ENCODE measurements at places on chromosomes 7 and 10. TPM values are rescaled to one million over a fixed set of nuclear protein-coding genes. Genes with fewer than 3 reads are reported as not detected.

Gene IQUB
- polyA plus RNA-seq: 0.62 TPM

Gene WNT2
- polyA plus RNA-seq: not detected

DNA sequence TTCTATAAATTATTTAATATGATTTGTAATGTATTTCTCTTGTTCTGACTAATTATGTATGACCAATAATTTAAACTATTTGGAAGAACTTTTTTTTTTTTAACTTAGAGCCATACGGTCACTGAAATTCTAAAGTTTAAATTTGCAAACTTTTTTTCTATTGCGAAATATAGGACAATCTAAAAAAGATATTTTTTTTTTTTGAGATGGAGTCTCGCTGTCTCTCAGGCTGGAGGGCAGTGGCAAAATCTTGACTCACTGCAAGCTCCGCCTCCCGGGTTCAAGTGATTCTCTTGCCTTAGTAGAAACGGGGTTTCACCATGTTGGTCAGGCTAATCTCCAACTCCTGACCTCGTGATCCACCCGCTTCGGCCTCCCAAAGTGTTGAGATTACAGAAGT is 130.5 kb downstream of the CPED1 start:
- no peak for DNase-seq

- DNase-seq: no peak
Measured at GRCh38 chr10:2813693-2814092, 253.7 kb upstream of the PFKP start.

GRCh38 chr10:124401633-124402032 is 17.1 kb downstream of the OAT start:
- DNase-seq: no peak

DNA sequence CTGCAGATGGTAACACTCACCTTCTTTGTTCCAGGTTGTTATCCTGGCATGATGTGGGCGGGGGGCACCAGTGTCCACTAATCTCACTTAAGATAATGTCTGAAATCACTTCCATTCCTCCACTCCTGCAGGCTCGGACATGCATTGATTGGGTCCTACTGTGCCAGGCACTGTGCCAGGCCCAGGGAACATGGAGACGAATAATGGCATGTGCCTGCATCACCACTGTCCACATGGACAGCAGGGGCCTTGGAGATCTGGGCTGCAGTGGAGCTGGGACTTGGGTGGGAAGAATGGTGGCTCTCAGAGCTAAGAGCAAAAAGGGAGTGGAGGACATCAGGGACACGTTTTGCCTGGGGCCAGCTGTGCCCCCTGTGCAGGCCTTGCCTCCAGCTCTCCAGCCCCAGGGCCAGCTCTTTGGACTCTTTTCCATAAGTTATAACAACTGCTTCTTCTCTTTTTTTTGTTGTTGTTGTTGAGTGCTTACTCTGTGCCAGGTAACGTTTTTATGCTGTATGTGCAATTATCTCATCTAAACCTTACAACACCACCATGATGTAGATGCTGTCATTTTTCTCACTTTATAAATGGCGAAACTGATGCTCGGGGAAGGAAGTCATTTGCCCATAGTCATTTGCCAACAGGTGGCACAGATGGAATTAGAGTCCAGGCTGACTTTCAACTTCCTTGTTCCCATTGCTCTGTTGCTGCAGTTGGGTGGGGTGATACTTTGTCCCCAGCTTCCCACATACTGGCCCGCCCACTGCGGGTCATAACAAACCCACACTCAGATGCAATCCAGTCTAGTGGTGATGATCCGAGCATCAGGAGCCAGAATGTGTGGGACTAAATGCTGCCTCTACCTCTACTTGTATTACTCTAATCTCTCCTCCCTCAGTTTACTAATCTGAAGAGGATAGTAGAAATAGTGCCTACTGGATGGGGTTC is 19.1 kb downstream of the PLPP4 start:
- DNase-seq: no peak
